CD4-positive, alpha-beta T cell treated with Interleukin-17A for 4 hours (primary cell): ENCODE measurements at places on chromosomes 1 and 21.

DNA sequence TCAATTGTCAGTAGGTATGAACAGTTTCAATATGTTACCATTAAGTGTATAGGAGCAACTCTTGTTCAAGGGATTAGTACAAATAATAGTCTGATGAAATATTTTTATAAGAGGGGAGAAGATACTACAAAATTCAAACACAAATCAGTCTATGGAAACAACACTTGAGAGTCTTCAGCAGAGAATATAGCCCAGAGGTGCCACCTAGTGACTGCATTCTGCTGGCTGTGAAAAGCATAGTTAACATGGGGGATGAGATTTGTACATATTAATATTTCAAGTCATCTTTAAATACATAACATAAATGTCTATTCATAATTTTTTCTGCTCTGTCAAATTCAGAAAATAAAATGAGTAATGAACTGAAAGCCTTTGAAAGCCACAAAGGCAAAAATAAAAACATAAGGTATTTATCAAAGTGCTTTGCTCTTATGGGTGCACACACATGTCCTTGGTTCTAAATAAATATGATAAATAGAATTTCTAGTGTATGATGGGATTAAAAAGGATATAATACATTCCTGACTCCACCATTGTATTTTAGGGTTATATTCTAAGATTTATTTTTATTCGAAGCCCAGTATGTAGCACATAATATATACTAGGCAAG lies 440.9 kb upstream of the ZRANB2 start:
- DNase-seq = no peak

- peak; percentile 56 for DNase-seq
Observed at GRCh38 chr1:168469690-168470089, 74.1 kb downstream of the XCL2 start.

DNA sequence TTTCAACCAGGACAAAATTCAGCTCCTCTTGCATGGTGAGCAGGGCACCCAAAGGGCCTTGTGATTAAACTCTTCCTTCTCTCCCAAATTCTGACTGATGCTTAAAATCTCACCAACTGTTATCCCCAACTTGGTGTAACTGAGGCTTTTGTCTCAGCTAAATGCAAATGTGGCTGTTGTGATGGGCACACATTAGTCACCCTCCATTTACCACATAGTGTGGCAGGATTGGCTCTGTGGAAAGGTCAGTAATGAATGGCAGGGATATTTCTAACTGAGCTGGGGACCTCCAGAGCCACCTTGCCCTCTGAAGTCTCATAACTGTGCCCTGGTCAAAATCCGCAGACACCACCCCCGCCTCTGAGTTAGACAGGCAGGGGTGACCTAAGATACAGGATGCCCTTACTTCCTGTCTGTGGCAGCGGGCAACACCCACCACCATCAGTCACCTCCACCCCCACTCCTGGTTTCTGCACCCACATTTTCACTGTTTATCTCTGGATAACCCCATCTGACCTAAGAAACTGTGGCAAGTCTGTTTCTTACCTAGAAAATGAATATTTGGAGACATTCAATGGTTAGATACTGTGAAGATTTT lies 25.4 kb upstream of the RGS16 start:
- DNase-seq = peak; percentile 72

GRCh38 chr1:231679109-231679508 lies 52.5 kb downstream of the DISC1 start:
- no peak for DNase-seq

- DNase-seq = no peak
Observed at GRCh38 chr1:116663821-116664220, 3.7 kb downstream of the IGSF3 start.

- peak; percentile 82 for DNase-seq
Observed at GRCh38 chr1:11337580-11338073, 64.6 kb downstream of the UBIAD1 start.

DNA sequence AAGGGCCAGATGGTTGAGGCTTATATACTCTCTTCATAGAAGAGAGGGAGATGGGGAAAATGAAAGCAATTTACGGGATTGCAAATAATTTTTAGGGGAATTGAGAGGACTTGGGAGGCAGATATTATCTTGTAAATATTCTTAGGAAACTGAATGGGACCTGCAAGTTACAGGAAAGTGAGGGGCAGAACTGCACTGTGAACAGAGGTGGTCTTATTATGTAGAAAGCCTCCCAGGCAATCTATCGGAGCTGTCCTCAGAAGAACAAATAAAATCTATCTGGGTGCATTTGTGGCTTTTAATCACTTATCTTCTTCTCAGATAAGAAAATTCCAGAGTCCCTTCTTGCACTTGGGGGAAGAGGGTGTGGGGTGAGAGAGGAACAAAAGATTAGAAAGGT lies 223.5 kb downstream of the RHOU start:
- no peak for DNase-seq

GRCh38 chr1:15736038-15736891 lies at the start of gene SLC25A34:
SLC25A34 (plus strand) TSS chr1:15736258; CDS start chr1:15736486, 228 bp downstream.
- DNase-seq = no peak

- DNase-seq = no peak
Observed at GRCh38 chr1:29633771-29634170, 397.4 kb downstream of the PTPRU start.

DNA sequence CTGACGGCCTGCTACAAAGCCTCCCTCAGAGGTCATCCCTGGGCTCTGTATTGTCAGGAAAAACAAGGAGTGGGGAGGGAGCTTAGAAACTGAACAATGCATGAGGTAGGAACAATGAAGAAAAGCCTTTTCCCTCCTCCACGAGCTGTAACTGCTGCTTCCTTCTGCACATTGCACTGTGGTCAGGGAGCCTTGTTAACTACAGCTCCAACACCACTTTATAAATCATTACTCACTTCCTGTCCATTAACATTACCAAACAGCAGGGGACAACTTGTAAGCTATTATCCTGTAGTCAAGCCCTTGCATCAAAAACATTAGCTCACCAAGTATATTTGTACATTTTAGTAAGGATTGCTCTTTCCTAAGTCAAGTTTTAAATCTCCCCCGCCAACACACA lies 336.0 kb upstream of the NR5A2 start:
- DNase-seq = no peak

- no peak for DNase-seq
Observed at GRCh38 chr1:12627296-12627695, 9.3 kb upstream of the DHRS3 start.

- no peak for DNase-seq
Observed at GRCh38 chr1:18037651-18038050, 69.9 kb upstream of the IGSF21 start.

DNA sequence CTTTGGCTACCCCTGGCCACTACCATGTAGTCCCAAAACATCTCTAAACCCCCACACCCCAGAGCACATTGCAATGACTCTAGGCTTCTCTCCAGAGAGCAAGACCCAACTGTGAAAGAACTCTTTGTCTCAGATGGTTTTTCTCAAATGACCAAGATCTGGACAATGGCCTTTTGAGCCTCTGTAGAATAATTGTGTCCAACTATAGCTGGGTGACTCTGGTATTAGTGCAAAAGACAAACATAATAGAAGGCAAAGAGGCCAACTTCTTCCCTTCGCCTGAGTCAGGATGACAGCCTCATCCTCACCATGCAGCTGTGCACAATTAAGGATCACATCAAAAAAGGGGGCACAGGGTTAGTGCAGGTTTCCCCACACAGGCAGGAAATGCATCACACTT lies 139.6 kb downstream of the BRINP2 start:
- no peak for DNase-seq

DNA sequence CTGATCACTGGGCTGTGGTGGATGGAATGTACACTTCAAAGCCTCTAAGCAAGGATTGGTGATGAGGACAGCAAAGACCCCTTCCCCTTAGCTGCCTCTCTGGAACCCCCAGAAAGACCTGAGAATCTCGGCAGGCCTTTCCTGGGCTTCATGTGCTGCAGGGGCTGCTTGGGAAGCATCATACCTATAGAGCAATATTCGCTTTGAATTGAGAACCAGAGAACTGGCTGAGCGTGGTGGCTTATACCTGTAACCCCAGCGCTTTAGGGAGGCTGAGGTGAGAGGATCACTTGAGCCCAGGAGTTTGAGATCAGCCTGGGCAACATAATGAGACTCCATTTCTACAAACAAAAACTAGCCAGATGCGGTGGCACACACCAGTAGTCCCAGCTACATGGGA lies 22.0 kb downstream of the CSF1 start:
- no peak for DNase-seq

DNA sequence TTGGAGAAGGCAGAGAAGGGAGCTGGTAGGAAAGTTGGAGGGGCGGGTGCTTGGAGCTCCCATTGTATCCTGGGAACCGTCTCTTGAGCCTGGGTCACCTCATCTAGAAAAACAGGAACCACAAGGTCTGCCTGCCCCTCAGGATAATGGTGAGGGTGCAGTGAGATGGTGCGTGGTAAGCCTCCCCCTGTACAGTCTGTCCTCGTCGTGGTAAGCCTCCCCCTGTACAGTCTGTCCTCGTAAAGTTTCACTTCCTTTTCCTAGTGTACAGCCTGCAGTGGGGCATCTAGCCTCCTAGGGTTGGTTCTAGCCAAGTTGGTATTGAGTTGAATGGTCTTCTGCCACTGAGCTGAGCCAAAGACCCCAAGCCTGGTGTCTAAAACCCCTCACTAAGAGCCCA lies 66.5 kb upstream of the IGSF21 start:
- DNase-seq = no peak

GRCh38 chr1:244833734-244834542 lies 1.5 kb upstream of the COX20 start:
- DNase-seq = peak; percentile 60

DNA sequence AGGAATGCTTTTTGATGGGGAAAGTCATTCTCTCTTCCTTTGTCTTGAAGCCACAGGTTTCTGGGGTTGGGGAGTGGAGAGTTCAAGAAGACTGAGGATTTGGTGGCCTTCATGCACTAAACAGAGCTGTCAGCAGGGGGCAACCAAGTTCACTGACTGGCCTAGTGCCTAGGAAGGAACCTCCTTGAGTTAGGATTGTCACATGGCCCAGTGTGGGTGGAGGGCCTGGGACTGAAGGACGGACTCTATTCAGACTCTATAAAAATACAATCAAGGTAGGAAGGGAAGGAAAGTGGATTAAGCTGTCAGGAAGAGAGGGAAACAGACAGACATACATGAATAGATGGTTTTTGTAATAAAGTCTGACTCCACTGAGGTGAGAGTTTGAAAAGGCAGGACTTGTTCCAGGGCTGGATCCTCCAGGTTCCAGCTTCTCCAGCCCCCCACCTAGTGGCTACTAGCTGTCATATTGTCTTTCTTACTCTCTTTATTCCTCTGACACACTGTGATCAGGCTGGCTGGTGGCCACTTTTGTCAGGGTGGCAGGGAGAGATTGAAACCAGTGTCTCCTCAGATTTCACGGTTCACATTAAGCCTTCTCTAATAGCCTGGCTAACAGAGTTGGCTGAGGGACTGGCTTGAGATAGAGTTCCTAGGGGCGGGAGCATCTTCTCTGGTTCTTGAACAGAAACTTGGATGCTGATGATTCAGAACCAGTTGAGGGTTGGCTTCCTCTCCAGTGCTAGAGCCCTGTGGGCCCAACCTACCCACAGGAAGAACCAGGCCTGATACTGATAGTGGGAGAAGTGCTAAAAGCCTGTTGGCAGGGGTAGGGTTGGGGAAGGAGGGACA lies 4.1 kb upstream of the SH3BGRL3 start:
- peak; percentile 84 for DNase-seq

DNA sequence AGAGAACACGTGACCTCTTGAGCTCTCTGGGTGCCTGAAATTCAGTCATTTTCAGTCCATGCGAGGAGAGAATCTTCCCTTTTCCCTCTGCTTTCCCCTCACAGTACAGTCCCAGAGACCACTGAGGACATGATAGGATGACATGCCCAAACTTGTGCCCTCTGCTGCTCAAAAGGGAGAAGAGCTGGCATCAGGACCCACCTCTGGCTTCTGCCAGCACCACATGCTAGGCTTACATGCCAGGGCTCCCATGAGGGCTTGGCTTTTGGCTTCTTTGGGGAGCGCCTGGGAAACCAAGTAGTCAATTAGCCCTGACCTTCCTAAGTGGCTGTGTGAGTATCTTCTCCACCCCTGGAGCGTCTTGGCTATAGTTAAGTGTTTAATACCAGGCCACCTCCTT lies 13.8 kb upstream of the KCNQ4 start:
- DNase-seq = no peak

DNA sequence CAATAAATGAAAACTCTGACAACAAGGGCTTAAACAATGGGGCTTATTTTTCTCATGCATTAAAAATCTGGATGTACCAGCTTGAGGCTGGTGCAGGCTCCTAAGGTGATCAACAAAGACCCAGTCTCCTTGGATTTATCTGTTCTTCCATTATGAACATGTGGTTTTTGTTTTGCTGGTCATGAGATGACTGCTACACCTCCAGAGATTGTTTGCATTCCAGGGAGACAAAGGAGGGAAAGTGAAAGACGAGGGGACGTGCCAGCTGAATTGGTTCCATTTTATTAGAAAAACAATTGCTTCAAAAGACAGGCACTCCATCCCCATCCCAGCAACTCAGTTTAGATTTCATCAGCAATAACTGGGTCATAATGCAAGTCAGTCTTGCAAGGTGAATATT lies 90.9 kb upstream of the KCNK1 start:
- DNase-seq = no peak

GRCh38 chr1:243264717-243265116 lies 8.9 kb downstream of the SDCCAG8 start:
- DNase-seq = no peak

DNA sequence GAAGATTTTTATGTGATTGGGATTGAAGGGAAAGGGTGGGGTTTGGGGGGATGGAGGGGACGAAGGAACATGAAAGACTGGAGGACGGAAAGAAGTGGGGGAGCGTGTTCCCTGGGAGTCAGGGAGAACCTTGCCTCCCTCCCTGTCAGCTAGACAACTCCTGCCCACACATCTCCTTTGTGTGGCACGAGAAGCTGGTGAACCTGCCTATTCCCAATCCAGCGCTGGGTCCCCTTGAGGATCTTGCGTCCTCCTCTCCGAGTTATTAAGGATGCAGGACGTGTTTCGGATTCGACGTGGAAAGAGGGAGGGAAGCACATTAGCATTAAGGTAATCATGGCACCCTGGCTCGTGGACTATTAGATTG lies 1.4 kb downstream of the LRRC7 start:
- DNase-seq = no peak

- DNase-seq = no peak
Observed at GRCh38 chr1:1196431-1197187, 9.8 kb downstream of the TNFRSF18 start.

DNA sequence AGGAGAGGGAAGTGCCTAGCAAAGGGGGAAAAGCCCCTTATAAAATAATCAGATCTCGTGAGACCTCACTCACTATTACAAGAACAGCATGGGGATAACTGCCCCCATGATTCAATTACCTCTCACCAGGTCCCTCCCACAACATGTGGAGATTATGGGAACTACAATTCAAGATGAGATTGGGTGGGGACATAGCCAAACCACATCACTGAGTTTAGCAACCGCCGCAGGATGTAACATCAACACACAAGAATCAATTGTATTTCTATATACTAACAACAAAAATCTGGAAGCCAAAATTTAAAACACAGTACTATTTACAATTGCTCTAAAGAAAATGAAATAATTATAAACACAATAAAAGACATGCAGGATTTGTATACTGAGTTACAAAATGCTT lies 21.9 kb downstream of the DIRAS3 start:
- DNase-seq = no peak
